ENCODE measurements at places on chromosomes 1 and 21.

DNA sequence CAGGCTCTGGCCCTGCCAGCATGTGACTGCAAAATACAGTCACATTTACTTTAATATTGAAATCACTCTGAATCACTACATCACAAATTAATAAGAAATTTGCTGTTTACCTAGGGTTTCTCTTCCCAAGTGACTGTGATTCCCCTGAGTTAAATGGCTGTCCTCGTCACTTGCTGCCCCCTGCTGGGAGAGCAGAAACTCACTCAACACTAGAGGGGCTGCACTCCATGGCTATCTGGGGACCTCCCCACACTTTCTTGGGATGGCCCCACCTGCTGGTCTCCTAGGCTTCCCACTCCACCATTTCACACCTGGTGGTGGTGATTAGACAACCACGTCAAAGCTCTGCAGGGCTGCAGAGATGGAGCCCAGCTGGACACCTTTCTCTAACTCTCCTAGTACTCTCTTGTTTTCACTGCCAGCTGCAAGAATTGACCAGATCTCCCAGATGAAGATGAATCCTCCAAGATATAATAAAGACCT, 63.4 kb downstream of the CD2 start:
- DNase-seq: no peak

- no peak for DNase-seq
Measured at GRCh38 chr1:156961709-156962108, 41.3 kb downstream of the LRRC71 start.

DNA sequence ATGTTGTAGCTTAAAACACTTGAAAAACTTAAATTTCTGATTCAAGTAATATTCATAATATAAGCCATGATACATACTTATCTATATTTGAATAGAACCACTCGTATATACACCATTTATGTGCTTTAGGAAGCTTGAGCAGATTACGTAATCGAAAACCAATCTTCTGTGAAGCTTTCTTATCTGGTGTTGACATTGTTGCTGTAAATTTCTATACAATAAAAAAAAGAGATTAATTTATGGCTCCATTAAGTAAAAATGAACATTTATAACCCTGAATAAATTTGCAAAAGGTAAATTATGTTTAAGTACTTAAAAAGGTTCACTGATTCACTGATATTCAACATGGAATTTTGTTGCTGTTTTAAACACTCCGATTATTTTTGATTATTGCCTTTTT, 21.4 kb downstream of the LIN9 start:
- DNase-seq: no peak

DNA sequence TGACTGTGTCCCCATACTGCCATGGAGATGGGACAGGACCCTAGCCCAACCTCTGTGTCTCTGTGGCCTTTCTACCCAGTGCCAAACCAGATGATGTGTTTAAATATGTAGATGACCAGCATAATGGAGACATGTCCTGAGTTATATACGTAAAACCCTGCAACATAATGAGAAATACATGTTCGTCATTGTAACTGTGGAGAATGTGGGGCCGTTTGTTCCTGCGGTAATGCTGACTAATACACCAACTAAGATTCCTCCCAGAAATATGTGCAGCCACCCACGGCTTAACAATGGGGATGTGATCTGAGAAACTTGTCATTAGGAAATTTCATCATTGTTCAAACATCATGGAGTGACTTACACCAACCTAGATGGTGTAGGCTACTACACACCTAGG, 71.7 kb upstream of the SIM2 start:
- no peak for DNase-seq

- no peak for DNase-seq
Measured at GRCh38 chr1:177432897-177433296, 262.1 kb downstream of the BRINP2 start.

GRCh38 chr1:31671561-31672201, 27.0 kb upstream of the PEF1 start:
- DNase-seq: no peak

- no peak for DNase-seq
Measured at GRCh38 chr1:22953057-22953739, 19.5 kb downstream of the LACTBL1 start.

- no peak for DNase-seq
Measured at GRCh38 chr21:37684547-37684946, 231.7 kb downstream of the KCNJ6 start.

- DNase-seq: no peak
Measured at GRCh38 chr1:231799363-231799986, 172.9 kb downstream of the DISC1 start.

DNA sequence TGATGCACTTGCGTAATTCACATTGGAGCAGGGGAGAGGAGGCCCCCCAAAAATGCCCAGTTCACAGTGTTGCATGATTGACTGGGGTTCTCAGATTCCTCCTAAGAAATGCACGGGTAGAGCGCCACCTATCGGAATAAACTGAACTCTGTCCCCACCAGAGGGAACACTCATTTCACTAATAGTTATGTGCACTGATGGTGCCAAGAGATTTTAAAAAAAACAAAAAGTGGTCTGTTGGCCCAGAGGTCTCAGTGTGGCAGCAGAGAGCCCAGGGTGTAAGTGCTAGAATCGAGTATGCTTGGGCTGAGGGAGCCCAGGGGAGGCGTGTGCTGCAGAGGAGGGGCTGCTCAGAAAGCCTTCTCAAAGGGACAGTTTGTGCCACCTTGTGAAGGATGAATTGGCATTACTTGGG, 6.9 kb downstream of the PINK1 start:
- no peak for DNase-seq

GRCh38 chr1:94255476-94255875, 18.1 kb upstream of the ARHGAP29 start:
- DNase-seq: no peak

- DNase-seq: no peak
Measured at GRCh38 chr21:34154878-34155277, 81.5 kb downstream of the MRPS6 start.

DNA sequence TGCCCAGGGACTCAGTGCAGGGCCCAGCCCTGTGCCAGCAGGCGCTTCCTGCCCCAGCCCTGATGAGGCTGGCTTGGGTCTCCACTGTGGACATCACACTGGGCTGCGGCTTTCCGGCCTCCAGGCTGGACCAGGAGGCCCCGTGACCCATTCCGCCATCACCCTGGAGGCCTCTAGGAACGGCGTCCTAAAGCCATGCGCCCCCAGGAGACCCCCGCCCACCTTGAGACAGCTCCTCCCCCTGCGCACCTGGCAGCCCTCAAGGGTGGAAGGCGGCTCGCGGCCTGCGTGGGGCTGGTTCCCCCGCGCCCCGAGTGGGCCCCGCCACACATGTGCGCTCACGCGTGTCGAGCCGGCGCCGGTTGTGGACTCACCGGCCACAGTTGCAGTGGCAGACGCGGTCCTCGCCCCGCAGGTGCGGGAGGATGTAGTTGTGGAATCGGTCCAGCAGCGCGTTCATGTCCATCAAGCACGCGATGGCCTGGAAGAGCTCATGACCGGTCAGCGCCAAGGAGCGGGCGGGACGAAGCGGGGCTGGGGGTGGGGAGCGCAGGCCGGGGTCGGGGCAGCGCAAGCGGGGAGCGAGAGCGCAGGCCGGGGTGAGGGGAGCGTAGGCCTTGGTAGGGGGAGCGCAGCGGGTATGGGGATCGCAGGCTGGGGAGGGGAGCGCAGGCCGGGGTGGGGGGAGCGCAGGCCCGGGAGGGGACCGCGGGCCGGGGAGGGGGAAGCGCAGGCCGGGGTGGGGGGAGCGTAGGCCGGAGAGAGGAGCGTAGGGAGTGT, 924 bp downstream of the TMEM240 start:
- DNase-seq: no peak

- DNase-seq: no peak
Measured at GRCh38 chr1:188590641-188591040, 1761.9 kb downstream of the PLA2G4A start.

DNA sequence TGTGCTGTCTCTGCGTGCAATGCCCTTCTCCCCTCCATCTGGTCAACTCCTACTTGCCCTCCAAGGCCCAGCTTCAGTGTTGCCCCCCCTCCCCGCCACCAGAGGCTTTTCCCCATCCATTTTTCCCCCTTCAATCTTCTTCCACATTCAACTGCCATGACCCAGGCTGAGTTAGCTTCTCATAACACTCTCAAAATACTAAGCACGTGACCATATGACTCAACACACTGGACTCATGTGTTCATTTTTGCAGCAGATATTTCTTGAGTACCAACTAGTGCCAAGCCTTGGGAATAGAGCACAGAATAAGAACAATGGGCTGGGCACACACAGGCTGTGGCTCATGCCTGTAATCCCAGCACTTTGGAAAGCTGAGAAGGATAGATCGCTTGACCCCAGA, 132.1 kb downstream of the IGSF21 start:
- no peak for DNase-seq

DNA sequence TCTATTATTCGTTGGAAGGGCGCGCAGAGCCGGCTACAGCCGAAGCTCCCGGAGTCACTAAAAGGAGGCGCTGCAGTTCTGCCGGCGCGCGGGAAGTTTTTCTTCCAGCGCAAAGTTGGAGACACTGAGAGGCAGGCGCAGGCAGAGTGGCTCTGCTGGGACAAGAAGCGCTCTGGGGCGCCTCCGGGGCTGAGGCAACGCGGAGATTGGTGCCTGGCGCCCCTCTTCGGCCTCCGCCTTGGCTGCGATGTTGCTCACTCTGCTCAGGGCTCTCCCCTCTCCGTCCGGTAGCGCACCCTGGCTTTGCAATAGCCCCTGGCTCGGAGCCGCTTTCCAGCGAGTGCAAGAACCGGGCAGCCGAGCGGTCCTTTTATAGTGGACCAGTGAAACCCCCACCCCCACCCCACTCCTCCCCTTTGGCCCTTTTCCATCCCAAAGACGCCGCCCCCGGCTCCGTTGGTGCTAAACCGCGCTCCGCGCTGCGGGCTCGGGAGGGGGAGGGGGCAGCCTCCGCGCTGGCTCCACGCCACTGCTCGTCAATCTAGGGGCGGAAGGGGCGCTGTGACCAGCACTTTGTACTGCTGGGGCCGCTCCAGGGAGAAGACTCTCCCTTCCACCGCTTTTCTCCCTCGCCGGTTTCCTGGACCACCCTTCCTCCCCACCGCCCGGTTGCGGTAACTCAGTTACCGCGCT, at the start of gene ADAMTS1:
TSS of gene ADAMTS1 (minus strand) at position 344 of the 693 bp plus-strand sequence. CDS start 455 bp downstream, outside the sequence.
- peak; percentile 98 for DNase-seq

DNA sequence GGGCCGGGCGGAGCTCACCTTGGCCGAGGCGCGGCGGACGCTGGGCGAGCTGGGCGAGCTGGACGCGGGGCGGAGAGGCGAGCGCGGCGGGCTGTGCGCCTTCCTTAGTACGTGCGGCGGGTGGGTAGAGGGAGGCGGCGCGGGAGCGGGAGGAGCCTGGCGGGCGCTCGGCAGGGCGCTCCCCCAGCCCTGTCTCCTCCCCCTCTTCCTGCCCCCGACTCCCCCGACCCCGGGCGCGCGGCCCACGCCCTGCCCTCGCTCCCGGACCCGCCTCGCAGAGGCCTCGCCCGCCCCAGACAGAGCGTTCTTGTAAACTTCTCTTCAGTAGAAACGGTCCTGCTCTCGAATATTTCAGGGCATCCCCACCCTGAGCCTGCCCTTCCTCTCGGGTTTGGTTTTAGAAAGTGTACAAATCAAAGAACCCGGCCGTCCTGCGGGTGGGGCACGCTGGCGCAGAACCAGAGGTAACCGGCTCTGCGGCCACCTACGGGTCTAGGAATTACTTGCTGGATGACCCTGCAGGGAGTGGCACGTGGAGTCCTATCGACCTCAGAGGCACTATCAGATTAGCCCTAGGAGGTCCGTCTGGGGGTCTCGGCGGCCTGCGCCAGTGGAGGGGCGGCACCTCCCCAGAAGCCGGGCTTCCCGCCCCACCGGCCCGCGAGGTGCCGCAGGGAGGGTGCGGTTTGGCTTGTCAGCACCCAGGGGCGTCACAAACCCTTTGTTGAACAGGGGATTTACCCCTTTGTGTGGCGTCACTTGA, at the start of gene S100A10:
TSS of gene S100A10 (minus strand) at position 126 of the 763 bp plus-strand sequence. CDS start 7,629 bp downstream, outside the sequence.
- DNase-seq: peak; percentile 88

DNA sequence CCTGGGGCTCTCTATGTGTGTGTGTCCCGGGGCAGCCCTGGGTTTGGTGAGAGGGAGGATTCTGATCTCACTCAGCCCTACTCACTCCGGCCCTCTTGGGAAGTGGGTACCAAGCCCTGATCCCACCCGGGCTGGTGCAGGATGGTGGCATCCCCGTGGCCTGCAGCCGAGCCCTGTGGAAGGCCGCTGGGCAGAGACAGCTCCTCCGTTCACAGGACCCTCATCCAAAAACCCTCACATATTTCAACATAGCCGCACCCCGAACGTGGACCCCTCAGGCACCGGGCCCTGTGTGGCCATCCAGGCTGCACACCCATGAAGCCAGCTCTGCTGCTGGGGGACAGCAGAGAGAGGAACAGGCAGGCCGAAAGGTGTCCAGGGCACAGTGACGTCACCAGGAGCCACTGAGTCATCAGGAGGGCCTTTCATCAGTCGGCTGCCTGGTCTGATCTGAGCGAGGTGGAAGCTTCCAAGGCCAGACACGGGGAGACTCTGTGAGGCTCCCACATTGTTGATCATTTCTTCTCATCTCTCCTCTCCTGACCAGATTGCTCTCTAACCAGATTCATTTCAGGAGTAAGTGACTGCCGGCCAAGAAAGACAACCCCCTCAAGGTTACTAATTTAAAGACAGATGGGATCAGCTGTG, 16.2 kb upstream of the GPR157 start:
- no peak for DNase-seq

DNA sequence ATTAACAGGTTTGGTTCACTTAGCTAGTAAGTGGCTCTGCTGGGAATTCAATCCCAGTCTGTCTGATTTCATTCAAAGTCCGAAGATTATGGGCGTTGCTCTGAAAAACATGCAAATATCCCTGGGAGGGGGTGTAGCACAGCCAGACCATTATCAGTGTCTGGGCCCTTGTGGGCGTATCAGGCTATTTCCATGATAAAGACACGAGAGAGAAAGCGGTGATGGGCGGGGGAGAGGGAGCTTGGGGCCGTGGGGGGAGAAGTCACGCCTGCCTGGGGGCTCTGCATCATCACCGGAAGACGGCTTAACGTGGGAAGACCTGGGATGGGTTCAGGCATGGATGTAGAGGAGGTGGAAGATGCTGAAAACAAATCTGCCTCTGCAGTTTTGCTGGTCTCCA, 25.8 kb downstream of the IL6R start:
- no peak for DNase-seq

DNA sequence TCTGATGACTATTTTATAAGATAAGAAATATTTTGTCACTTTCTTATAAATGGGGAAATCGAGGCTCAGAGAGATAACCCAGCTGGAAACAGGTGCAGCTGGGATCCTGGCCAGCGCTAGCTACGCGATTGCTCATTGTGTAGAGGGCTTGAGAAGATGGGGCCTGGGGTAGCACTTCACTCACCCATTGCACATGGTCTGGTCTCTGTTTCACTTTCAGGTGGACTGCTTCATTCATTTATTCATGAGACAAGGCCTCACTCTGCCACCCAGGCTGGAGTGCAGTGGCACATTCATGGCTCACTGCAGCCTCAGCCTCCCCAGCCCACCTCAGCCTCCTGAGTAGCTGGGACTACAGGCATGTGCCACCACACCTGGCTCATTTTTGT, 23.8 kb downstream of the UBE4B start:
- DNase-seq: no peak
